ENCODE measurements at places on chromosomes 13 and 19.

GRCh38 chr13:76921516-76921915 is 26.8 kb upstream of the ACOD1 start:
- no peak for DNase-seq

GRCh38 chr13:93797463-93797862 is 570.9 kb downstream of the GPC6 start:
- DNase-seq, result peak; percentile 16

GRCh38 chr13:79380997-79381396 is 25.1 kb downstream of the RBM26 start:
- DNase-seq, result no peak

DNA sequence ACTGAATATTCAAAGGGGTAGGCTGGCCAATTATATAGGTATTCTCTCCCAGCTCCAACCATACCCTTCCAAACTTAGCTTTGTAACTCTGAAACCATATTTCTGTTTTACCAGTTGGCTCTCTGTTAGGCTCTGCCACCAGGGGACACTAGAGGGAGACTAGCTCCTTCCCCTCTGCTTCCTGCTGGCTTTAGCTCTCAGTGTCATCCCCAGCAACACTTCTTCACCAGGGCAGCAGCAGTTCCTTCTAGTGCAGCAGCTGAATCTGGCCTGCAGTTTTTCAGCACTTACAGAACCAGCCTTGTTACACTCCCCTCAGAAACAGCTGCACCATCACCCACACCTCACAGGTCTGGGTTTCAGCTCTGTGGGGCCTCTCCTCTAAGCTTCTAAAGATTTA is 51.0 kb upstream of the DOCK9 start:
- DNase-seq, result no peak

- DNase-seq, result no peak
Measured at GRCh38 chr19:15575406-15575805, 39.6 kb upstream of the CYP4F8 start.

GRCh38 chr13:23889615-23890607 is 711 bp upstream of the MIPEP start:
- no peak for DNase-seq

DNA sequence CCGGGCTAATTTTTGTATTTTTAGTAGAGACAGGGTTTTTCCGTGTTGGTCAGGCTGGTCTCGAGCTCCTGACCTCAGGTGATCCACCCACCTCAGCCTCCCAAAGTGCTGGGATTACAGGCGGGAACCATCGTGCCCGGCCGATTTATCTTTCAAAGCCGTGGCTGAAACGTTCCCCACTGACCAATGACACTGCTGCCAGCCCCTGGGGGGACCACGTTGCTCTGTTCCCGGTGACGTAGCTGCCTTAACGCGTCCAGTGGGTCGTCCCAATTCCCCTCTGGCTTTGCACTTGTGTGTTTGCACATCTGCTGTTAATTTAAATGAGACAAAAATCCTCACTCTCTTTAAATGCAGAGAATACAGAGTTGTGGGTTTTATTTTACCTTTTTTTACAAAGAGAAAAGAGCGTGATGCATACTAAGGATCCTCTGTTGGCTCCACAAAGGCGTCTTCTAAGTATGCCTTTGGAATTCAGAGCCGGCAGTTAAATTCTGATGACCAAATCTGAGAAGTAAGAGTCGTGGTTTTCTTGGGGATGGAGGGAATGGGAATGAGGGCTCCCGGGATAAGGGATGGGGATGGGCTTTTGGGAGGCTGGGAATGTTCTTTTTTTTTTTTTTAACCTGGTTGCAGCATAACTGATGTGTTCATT is 18.6 kb upstream of the LMTK3 start:
- no peak for DNase-seq

GRCh38 chr19:10334588-10335351 is 1.4 kb upstream of the RAVER1 start:
- DNase-seq, result peak; percentile 95

- DNase-seq, result no peak
Measured at GRCh38 chr19:41478875-41479756, 36.2 kb downstream of the ERICH4 start.

DNA sequence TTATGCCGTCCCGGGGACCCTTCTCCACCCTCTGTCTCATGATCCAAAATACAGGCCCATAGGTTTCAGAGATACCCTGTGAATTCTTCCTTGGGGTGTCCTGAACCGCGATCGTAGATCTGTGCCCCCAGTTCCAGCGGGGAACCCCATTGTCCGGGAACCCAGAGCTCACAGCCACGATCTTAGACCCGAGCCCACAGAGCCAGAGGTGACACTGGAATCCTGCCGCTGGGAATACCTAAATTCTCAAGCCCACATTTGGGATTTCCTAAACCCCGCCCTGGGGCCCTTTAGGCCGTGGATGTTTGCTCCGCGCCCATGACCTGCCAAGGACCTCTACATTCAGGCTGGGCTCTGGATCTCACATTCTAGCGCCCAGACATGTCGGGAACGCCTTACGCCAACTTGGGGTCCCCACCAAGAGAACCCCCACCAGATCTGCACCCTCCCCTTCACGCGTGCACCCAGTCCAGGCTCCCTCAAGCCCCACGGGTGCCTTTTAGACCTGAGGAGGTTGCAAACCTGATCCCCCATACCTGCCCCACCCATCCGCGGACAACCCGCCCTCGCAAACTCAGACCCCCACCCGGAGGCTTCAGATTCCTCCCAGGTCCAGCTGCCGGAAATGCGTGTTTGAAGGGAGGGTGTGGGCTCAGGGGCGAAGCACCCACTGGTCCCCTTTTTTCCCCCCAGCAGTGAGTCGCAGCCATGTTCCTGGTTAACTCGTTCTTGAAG is 605 bp downstream of the CAPNS1 start:
- peak; percentile 65 for DNase-seq

DNA sequence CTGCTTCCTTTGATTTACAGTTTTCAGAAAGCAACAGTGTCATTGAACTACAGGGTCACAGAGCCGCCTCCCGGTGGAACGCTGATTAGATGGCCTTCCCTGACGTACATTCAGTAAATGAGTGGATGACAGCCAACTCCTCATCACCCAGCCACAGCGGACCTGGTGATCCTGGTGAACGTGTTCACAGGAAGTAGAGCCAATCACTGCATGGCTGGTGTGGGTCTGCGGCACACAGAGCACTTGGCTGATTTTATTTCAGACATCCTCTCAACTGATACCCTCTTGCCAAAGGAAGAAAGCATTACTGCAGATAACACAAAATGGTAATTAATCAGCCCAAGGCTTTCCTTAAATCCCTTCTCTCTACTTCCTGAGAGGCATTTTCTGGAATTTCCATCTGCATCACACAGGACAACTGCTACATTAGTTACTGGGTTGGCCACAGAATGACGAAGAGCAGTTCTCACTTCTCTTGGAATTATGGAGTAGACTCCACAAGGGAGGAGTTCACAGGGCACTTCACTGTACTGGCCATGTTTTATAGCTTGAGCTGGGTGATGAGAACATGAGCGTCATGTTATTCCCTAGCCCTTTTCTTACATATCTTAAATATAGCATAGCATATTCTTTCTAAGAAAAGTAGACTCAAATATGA is 84.0 kb upstream of the SLC7A1 start:
- no peak for DNase-seq

DNA sequence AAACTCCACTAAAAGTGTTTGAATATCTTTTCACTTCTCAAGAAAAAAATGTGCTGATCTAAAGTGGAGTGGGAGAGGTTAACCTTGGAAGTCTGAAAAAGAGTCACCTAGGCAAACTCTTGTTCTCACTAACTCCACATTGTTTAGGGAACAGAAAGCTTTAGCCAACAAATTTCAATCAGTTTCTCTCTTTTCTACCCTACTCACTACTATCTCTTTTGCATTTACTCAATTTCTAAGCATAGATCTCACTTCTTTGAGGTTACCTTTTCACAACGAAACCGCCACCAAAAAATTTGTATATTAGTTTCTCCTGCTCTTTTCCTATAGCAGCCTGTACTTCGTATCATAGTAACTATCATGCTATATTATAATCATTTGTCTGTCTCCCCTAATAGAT is 6.3 kb downstream of the NHLRC3 start:
- DNase-seq, result no peak

- no peak for DNase-seq
Measured at GRCh38 chr19:38959618-38960017, 15.9 kb downstream of the FBXO17 start.

GRCh38 chr13:59494560-59494970 is 669.2 kb downstream of the DIAPH3 start:
- DNase-seq, result peak; percentile 88

GRCh38 chr19:12840091-12841079 is 2.1 kb downstream of the MAST1 start:
- peak; percentile 39 for DNase-seq

GRCh38 chr13:51325837-51326236 is 13.7 kb upstream of the SERPINE3 start:
- no peak for DNase-seq

DNA sequence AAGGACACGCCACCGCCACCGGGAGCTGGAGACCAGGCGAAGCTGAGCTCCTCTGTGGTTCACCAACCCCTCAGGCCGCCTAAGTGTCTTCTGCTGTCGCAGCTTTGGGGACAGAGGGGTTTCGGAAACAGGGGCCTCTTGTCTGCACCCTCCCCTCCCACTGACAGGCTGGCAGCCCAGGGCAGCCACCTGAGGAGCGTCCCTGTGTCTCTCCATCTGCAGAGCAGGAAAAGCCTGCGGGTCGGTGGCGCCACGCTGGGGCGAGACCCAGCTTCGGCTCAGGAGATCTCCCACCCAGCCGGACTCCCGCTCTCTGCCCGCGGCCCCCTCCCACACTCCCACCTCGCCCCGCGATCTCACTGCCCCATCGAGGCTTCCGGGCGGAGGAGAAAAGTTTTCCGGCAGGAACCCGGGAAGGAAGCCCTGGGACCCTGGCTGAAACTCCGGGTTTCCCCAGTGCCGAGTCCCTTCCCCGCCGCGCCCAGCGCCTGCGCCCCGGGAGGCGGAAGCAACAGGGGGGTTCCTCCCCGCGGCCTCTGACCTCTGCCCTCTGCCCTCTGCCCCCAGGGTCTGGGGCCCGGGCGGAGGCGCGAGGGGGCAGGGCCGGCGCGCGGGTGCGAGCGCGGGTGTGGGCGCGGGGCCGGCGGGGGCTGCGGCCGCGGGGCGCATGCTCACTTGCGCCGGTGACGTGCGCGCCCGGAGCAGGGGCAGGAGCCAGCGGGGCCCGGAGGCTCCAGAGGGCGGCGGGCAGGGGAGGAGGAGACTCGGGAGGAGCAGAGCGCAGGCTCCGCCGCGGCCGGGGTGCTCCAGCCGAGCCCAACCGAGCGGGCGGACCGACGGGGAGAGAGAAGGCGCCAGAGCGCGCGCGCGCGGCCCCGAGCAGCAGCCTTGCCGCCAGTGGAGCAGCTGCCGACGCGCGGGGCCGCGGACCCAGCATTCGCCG is at the start of gene ATP11A:
ATP11A (plus strand) TSS at position 736 of the 943 bp plus-strand sequence. CDS start 379 bp downstream, outside the sequence.
- DNase-seq, result peak; percentile 89

- DNase-seq, result peak; percentile 26
Measured at GRCh38 chr13:25232937-25233515, 54.3 kb downstream of the MTMR6 start.

- DNase-seq, result peak; percentile 79
Measured at GRCh38 chr13:90918536-90918935, 429.0 kb upstream of the MIR17HG start.

DNA sequence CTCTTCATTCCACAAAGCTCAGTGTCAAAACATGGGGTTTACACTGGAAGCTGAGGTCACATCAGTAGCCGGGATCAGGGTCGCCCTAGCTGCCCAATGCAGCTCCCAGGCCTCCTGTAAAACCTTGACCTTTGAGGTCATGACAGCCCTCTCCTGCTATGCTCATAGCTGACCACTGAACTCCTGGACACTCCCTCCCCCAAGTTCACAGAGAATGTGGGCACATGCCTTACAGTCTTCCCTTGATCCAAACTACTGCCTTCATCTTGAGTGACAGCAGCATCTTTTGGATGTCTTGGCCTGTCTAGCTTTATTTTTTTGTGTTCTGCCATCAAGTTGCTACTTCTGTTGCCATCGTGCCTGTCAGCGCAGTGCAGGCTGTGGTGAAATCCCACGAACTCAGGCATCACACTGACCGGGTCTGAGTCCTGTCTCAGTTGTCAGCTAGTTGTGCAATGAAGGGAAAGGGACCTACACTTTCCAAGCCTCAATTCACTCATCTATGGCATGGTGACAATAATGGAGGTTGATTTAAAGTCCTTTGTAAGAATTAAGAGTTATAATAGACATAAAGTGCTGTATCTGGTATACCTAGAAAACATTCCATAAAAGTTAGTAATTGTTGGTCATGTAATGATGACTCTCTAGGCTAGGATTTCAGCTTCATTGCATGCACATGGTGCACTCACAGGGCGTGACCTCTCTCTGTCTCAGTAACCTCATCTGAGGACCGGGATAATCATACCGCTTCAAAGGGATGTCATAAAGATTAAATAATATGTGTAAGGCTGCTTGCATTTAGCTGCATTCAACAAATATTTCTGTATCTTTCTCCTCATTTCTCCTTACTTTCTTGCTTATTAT is 16.4 kb upstream of the ALOX5AP start:
- DNase-seq, result peak; percentile 90

- no peak for DNase-seq
Measured at GRCh38 chr13:23021906-23022305, 158.9 kb upstream of the SGCG start.

DNA sequence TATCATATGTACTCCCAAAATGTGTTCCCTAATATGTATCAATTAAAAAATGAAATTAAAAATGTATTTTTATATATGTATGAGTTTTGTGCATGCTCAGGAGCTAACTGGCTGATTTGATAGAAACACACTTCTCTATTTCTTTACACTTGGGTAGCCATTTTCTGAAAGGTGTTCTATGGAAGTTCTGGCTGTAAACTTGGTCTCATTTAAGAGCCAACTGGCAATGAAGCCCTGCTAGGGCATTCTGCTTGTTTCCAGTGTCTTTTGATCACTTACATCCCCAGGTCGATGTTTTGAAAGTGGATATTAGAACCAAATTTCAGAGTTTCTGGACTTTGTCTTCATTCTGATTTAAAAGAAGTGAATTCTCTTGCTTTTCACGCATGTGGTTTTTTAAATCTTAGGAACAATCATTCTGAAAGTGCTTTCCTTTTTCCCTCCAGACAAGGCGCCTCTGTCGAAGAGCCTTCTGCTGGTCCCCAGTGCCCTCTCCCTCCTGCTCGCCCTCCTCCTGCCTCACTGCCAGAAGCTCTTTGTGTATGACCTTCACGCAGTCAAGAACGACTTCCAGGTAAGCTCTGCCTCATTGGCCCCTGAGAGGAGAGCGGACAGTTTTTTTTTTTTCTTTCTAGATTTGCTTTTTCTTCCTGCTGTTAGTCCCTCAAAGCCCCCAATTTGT is 20.1 kb downstream of the GPR18 start:
- DNase-seq, result no peak

GRCh38 chr19:49849433-49850220 is 1.3 kb upstream of the PTOV1 start:
- no peak for DNase-seq

GRCh38 chr13:77329911-77330584 is 3.2 kb upstream of the MYCBP2 start:
- no peak for DNase-seq

- DNase-seq, result no peak
Measured at GRCh38 chr13:42800109-42800643, 18.8 kb downstream of the FAM216B start.
